Activated CD8-positive, alpha-beta T cell treated with anti-CD3 and anti-CD28 coated beads, Interleukin-2, amount 10 ng/mL, durations not matched to agents 7 days and 5 days (primary cell): ENCODE measurements at places on chromosomes 6 and 20. TPM values are rescaled to one million over a fixed set of nuclear protein-coding genes. Genes with fewer than 3 reads are reported as not detected.

Gene LHFPL5
- total RNA-seq, result not detected

DNA sequence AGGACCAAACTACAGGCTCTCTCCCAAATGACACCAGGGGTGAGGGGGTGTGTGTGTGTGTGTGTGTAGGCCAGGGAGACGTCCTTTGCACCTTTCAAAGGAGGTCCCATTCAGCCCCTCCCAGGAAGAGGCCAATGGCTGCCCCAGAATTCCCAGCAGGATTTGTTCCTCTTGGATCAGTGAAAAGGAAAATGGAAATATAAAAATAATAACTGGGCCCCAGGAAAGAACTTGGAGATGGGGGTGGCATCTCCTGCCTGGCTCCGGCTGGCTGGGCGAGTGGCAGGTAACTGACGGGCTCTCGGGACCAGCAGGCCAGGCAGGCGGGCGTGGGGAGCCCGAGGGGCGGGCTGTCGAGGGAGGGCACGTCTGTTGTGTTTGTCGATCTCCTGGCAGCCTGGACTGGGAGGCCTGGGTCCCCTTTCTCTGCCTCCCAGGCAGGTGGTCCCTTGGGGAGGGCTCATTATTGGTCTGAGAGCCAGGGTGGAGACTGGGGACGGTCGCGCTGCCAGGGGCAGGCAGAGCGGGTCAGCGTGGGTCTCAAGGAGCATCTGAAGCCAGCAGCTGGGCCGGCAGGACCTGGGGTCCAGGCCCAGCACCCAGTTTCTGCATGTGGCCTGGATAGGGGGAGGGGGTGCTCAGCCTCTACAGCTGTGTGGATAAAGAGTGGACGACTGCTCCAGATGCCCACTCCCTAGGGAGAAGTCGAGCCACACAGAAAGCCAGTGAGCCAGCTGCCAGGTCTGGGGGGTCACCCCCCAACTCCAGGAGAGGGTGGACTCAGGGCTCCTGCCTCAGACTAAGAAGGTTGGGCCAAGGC, 3.1 kb downstream of the NOL4L start:
- no peak for DNase-seq

DNA sequence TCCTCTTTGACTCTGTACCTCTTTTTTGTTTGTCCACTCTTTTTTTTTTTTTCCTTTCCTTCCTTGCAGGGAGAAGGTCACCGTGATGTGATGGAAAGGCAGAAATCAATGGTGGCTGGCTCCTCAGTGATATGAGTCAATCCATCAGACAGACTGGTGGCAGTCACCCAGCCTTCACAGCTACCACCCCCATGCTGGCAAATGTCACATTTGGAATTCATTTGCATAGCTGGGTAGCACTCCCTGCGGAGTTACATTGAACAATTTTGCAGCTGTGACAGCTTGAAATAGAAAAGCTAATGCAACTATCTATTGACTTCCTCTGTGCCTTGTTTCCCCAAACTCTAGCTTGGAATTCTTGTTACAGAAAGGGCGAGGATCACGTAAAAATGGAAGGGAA, 668.4 kb downstream of the C6orf118 start:
- no peak for DNase-seq

Gene DACT2
- not detected for total RNA-seq

DNA sequence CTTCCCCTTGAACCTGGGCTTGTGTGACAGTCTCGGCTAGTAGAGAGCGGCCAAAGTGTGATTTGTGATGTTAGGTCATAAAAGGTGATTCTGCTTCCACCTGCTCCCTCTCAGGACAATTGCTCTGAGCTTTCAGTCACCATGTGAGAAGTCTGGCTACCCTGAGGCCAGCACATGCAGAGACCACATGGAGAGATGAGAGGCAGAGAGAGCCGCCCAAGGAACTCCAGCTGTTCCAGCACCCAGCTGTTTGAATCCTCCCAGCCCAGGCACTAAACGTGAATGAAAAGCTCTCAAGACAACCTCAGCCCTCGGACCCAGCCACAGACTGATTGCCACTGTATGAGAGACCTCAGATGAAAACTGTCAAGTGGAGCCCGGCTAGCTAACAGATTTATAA, 143.4 kb upstream of the EEF1E1 start:
- DNase-seq, result no peak

DNA sequence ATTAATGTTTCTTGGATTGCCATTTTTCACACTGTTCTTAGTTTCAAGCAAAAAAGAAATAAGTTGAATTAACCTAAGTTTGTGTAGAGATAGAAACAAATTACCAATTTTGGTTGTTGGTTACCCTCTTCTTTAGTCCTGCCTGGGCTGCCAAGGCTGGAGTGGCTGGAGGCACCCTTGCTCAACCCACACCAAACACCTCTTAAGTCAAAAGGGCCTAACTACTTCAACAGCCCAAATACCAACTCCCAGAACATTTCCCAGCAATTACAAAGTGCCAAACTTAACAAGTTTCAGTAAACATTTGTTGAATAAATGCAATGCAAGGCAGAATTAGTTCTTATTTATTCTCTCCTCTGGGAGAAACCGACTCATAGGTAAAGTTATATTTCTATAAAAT, 38.1 kb upstream of the TMEM181 start:
- DNase-seq, result no peak
